ENCODE measurements at places on chromosomes 1 and 21.
A peak's percentile ranks its signal among the peaks of the same experiment; 100 is the strongest.

- no peak for DNase-seq
Measured at GRCh38 chr1:202244841-202245261, 51.3 kb downstream of the LGR6 start.

DNA sequence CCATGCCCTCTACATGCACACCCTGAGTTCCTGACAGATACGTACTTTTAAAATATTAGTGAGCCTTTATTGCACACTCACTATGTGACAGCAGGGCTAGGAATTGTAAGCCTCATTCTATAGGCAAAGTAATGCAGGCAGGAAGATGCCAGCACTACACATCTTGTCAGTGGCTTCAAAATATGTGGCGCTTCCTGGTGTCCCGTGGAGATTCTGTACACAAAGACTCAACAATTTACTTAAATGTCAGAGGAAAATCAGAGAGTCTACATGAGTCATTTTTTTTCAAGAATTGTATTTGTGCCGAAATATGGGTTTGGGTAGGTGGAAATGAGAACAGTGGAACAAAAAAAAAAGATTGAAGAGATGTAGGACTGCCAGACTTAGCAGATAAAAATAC is 27.6 kb downstream of the RNASEL start:
- no peak for DNase-seq

DNA sequence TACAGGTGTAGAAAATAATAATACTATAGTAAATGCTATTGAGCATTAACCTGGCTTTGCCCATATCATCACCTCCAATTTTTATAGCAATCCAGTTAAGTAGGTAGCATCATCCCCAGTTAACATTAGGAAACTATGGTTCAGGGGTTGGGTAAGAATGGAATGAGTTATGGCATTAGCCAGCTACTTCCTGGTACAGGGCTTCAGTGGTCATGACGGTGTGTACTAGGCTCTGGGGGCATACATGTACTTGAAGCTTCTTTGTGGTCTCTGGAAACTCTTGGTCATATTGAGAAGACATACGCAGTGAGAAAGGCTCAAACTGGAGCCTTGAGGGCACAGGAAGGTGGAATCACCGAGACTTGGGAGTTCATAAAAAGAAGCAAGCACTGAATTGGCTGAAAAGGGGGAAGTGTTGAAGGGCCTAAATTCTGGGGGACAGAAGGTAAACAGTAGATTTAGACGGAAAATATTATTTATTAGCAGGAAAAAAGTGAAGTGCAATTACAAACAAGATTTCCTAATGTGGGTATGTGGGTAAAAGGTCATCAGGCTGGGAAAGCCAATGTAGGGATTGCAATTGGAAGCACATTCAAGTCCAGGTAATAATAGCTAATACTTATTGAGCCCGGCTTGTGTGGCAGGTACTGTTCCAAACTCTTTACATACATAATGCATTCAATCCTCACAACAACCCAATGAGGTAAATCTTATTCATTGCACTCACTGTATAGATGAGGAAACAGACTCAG is 114.2 kb upstream of the ATP1A1 start:
- DNase-seq, result no peak

- no peak for DNase-seq
Measured at GRCh38 chr1:154864189-154864975, 5.7 kb downstream of the KCNN3 start.

DNA sequence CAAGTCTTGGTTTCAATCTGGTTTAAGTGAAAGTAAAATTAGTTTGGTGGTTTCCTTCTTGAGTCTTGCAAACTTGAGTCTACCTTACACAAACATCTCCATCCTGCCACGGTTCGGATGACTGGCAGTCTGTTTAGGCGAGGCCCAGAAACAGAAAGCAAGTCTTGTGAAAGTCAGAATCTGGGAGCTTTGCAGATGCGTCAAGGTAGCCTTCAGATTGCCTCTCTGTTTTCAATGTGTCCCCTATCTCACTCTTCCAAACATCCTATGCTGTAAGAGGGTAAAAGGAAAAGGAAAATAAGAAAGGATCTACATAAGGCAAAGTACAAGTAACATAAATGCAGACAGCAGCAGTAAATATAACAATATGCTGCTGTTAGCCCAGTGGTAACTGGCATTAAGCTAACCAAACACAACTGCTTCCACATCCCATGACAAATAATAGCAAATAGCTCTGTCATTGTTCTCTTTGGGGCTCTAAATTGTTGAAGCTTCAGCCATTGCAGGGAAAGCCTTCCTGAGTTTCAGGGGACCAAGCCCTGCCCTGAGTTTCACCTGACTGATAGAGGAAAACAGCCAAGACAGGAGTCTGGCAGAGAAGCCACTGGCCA is 26.2 kb upstream of the C1orf105 start:
- peak; percentile 53 for DNase-seq

DNA sequence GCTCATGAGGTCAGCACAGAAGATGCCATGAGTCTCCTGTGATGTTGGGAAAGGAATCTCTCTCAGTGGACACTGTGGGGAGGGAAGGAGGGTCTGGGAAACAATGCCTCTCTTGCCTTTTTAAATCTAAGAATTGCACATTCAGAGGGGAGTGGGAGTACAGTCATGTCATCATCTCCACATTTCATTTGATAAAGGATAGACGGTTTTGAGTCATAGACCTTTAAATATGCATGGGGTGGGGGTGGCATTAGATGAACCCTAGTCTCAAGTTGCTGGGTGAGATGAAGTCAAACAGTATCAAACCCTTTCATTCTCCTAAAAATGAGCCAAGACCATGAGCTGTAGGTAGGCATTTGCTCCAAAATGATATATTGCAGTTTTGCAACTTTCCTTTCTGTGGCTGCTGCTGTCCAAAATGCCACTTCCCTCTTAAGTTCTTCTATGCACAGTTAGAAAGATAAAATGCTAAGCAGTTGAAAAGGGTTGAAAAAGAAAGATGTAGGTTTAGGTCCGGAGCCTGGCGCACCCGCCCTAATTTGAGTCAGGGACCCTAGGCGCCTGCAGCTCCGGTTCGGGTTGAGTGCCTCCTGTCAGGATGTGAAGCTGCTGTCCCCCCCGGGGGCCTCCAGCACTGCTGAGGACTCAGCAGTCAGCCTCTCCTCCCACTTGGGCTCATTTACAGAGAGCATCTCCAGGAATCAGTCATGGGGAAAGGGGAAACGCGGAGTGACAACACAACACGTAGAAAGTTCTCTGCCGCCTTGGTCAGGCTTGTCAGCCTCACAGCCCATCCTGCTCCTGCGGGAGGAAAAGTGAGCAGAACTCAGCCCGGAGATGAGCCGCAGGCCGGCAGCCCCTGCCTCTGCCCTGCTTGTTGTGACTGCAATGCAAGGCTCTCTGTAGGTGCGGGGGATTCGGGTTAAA is 479.3 kb upstream of the RUNX1 start:
- DNase-seq, result peak; percentile 81

- peak; percentile 35 for DNase-seq
Measured at GRCh38 chr1:60949154-60949825, 133.1 kb upstream of the NFIA start.
